ENCODE measurements at places on chromosomes 4 and X. TPM values are rescaled to one million over a fixed set of nuclear protein-coding genes. Genes with fewer than 3 reads are reported as not detected.

DMRTC1 gene
- total RNA-seq = not detected

- no peaks in the 10 kb centered on the region for H3K36me3 ChIP-seq
- H3K27ac ChIP-seq = peak overlapping the region; percentile 75
- H3K27me3 ChIP-seq = no peaks in the 10 kb centered on the region
- peak; percentile 96 for DNase-seq
Measured at GRCh38 chr4:7960790-7961655, 21.4 kb upstream of the AFAP1 start.

- H3K27me3 ChIP-seq = no peaks in the 10 kb centered on the region
- no peaks in the 10 kb centered on the region for H3K4me1 ChIP-seq
- no peak overlapping the region for H3K4me3 ChIP-seq
- DNase-seq = no peak
Measured at GRCh38 chr4:25817059-25817681, 45.6 kb downstream of the SEL1L3 start.

MSL3 gene
- 39.3 TPM for total RNA-seq

DNA sequence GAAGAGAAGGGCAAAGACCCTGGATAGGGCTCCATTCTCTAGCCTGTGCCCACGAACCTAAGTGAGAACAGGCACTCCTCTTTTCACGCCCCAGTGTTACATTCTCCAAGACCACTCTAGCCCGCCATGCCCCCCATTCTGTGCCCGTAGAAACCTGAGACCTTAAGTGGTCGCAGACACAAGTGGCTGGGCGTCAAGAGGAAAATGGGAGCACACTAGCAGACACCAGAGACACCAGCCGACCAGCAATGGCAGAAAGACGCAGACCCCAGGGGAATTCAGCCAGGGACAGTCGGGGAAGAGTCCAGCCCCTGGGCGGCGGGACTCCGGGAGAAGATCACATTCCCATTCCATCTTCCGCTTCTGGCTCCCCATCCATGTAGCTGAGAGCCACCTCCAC, 2027.9 kb downstream of the PCDH7 start:
- H3K4me3 ChIP-seq = no peak overlapping the region
- DNase-seq = no peak

- H3K36me3 ChIP-seq = no peaks in the 10 kb centered on the region
- no peak overlapping the region for H3K4me3 ChIP-seq
- no peak for DNase-seq
- H3K27me3 ChIP-seq = no peaks in the 10 kb centered on the region
Measured at GRCh38 chr4:95284655-95285054, 264.1 kb downstream of the UNC5C start.

DNA sequence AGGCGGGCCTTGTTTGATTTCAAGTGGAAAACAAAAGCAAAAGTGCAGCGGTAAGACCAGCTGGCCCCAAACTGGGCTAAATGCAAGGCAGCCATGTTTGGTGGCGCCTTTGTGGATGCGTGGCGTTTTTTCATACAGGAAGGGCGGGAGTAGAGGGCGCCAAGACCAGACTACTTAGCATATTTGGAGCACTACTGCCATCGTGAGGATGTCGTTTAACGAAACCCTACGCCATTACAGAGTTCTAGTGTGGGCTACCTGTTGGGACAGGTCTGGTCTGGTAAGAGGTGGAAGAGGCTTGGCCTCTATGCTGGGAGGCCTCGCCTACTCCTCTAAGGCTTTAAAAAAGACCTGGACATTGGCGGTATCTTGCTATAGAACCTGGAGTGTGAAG, 230.7 kb upstream of the STK26 start:
- no peak overlapping the region for H3K27ac ChIP-seq
- no peaks in the 10 kb centered on the region for H3K27me3 ChIP-seq
- H3K4me1 ChIP-seq = no peaks in the 10 kb centered on the region
- H3K36me3 ChIP-seq = peaks cover 22% of the 10 kb centered on the region
- DNase-seq = no peak
- H3K4me3 ChIP-seq = no peak overlapping the region

DDX60 gene
- total RNA-seq = 9.1 TPM

PNMA5 gene
- not detected for total RNA-seq

- DNase-seq = no peak
- no peaks in the 10 kb centered on the region for H3K27me3 ChIP-seq
- H3K36me3 ChIP-seq = no peaks in the 10 kb centered on the region
- H3K27ac ChIP-seq = no peak overlapping the region
- no peak overlapping the region for H3K4me3 ChIP-seq
- H3K4me1 ChIP-seq = no peaks in the 10 kb centered on the region
Measured at GRCh38 chr4:27148211-27148895, 287.7 kb downstream of the STIM2 start.

OTC gene
- not detected for total RNA-seq

DNA sequence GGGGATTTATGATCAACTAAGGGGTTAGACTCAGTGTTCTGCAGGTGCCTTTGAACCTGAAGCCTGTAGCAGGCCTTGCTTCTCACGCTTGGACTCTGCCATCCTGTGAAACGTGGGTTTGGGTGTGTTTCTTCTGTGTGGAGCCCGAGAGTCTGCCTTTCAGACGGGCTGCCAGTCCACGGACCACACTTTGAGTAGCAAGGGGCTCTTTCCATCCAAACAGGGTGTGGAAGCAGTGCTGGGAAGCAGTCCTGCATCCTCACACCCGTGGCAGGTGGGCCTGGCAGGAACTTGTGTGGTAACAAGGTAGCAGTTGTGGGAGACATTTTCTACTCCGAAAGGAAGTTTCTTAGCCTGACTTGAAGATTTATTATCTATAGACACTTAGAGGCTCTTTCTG, 22.7 kb downstream of the RGS12 start:
- H3K36me3 ChIP-seq = no peaks in the 10 kb centered on the region
- H3K27me3 ChIP-seq = no peaks in the 10 kb centered on the region
- H3K27ac ChIP-seq = no peak overlapping the region
- no peak overlapping the region for H3K4me3 ChIP-seq
- H3K4me1 ChIP-seq = peaks cover 23% of the 10 kb centered on the region

DNA sequence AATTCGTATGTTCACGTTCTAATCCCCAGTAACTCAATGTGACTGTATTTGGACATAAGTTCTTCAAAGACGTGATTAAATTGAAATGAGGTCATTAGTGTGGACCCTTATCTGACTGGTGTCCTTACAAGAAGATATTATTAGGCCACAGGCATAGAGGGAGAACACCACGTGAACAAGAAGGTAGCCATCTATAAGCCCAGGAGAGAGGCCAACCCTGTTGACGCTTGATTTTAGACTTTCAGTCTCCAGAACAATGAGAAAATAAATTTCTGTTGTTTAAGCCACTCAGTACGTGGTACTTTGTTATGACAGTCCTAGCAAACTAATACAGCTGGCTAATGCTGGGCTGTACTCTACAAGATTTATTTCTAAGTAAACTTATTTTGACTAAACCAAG, 1.5 kb upstream of the EIF1AX start:
- peaks cover 13% of the 10 kb centered on the region for H3K4me1 ChIP-seq
- no peaks in the 10 kb centered on the region for H3K27me3 ChIP-seq
- H3K36me3 ChIP-seq = peaks cover 10% of the 10 kb centered on the region

DNA sequence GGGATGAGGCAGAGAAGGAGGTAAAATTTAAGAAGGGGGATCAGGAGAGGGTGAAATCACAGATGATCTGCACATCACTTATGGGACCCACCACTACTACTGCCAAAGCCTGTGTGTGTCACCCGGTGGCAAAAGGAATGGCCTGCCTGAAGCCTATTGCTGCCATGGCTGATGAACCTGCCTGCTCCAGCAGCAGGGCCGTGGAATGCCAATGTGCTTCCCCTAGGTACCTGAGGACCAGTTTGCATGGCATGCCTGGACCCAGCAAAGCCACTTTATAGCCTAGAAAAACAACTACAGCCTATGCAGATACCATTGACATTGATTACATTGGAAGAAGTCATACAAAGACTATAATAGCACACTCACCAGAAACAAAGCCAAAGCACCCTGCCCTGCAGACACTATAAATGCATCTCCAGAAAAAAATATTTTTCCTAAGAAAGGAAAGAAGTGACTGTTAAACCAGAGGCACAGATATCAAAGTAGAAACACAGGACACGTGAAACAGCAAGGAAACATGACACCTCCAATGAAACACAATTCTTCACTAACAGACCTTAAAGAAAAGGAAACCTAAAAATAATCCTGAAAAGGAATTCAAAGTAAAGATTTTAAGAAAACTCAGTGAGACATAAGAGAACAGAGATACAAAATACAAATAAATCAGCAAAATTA, 680.7 kb upstream of the GRID2 start:
- no peak overlapping the region for H3K4me3 ChIP-seq
- no peak overlapping the region for H3K27ac ChIP-seq
- H3K4me1 ChIP-seq = no peaks in the 10 kb centered on the region
- no peak for DNase-seq
- no peaks in the 10 kb centered on the region for H3K36me3 ChIP-seq

FRMPD4 gene
- total RNA-seq = not detected

GRCh38 chr4:157988641-157989040, 184.2 kb downstream of the GASK1B start:
- H3K36me3 ChIP-seq = no peaks in the 10 kb centered on the region
- no peak overlapping the region for H3K4me3 ChIP-seq
- no peaks in the 10 kb centered on the region for H3K27me3 ChIP-seq

- H3K27me3 ChIP-seq = no peaks in the 10 kb centered on the region
- H3K27ac ChIP-seq = no peak overlapping the region
- H3K36me3 ChIP-seq = no peaks in the 10 kb centered on the region
- no peak overlapping the region for H3K4me3 ChIP-seq
Measured at GRCh38 chr4:83646538-83647239, 110.8 kb downstream of the GPAT3 start.

DNA sequence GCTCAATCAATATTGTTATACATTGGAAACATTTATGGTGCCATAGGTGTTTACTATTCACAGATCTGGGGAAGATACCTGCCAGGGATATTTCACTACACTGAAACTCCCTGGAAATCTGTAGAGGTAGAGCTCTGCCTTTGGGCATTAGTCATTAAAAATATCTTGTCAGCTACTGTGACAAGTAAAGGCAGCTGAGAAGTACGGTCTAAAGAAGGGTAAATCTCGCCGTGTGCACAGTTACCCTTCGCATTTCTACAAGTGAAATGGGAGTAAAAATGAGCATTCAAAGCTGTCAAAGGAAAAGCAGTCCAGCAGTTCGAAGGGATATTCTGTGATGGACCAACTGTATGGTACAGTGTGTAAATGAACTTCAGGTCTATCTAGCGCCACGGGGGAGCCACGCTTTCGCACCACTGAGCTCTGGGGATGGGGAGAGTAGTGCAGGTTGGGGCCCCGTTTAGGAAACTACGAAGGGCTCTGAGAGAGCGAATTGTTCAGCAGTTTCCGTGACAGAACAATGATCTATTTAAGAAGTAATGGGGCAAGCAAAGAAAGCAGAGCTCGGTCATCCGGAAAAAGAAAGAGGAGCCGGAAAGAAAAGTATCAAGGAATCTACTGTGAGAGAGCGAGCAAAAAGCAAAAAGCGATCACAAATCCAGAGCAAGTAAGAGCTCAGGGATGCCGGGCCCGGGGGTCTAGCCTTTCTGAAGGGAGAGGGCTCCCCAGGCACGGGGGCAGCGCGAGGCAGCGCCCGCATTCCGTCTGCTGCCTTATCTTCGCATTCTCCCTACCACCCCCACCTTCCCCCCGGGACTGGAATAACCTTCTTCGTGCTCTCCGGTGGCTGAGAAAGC, 646 bp downstream of the TIGD4 start:
- peak overlapping the region; percentile 72 for H3K4me3 ChIP-seq
- H3K27me3 ChIP-seq = no peaks in the 10 kb centered on the region
- no peaks in the 10 kb centered on the region for H3K36me3 ChIP-seq
- DNase-seq = no peak

SAGE1 gene
- total RNA-seq = not detected

DNA sequence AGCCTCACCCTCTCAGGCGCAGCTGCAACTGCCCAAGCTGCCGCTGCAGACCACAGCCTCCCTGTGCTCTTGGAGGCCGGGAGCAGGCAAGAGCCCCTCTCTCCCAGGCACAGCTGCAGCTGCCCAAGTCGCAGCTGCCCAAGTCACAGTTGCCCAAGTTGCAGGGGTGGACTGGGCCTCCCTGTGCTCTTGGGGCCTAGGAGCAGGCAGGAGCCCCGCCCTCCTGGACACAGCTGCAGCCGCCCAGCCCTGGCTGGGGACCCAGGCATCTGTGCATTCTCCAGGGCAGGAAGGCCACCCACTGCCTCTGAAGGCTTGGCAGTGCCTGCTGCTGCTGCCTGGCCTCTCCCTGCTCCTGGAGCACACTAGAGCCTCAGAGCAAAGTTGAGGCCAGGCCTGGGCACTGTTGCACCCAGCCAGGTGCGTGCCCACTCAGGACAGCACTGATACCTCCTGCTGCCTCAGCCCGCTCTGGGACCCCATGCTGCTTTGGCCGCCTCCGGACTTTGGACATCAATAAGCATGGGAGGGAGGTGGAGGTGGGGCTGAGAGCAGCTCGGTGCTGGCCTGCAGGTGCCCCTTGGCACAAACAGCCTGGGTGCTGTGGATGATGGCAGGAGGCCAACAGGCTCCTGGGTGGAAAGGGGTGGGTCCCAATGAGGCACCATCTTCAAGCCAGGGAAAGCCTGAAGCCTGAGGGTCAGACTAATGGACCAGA, 247.5 kb downstream of the PDGFC start:
- DNase-seq = no peak
- H3K27ac ChIP-seq = no peak overlapping the region
- H3K27me3 ChIP-seq = no peaks in the 10 kb centered on the region
- H3K4me3 ChIP-seq = no peak overlapping the region

NXF2 gene
- not detected for total RNA-seq

GABRQ gene
- total RNA-seq = not detected

All from PC-9 (cell line).